ENCODE measurements at places on chromosomes 4 and X. TPM values are rescaled to one million over a fixed set of nuclear protein-coding genes. Genes with fewer than 3 reads are reported as not detected.

GPR82 gene
- not detected for total RNA-seq

CT45A5 gene
- not detected for total RNA-seq

JAKMIP1 gene
- not detected for total RNA-seq

DNA sequence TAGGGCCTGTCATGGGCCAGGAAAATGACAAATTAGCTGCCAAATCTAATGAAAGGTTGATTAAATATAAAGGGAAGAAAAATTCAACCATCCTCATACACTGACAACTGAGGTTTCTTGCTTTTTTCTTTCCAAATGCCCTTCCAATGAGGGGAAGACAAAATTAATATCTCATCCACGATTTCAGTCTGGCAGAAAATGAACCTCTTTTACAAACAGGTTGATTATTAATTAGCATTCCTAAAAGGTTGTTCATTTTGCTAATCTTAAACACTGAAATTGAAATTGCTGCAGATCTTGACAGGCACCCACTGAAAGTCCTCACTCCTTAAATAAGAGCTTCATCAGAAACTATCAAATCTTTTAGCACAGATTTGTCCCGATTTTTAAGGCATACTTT, 45.5 kb downstream of the NPFFR2 start:
- DNase-seq = no peak

DNA sequence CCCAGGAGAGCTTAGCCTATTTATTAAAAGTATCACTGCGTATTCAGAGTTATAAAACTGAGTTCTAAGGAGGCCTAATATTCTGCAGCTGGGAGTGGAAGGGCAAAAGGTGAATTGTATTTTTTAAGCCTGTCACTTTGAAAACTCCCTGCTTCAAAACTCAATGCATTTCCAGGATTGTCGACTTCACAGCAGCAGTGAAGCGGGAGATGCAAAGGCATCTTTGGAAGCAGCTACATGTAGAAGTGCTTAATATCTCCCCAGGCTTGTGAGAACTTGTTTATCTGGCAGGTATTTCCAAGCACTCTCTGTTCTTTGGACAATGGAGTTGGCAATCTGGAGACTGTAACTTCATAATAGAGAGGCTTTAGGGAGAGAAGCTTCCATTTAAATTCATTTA, 717.5 kb upstream of the SLIT2 start:
- DNase-seq = no peak

Measured in MCF 10A (cell line).